Stimulated activated CD4-positive, alpha-beta T cell treated with anti-CD3 and anti-CD28 coated beads, Interleukin-4, amount 100 ng/mL, for 48 hours (primary cell): ENCODE measurements at places on chromosomes 1 and 21.

- no peak for DNase-seq
These were observed 42.9 kb downstream of the CRYAA start for GRCh38 chr21:43211760-43212115.

GRCh38 chr1:204334455-204334854 lies 25.3 kb downstream of the PLEKHA6 start:
- DNase-seq = no peak

DNA sequence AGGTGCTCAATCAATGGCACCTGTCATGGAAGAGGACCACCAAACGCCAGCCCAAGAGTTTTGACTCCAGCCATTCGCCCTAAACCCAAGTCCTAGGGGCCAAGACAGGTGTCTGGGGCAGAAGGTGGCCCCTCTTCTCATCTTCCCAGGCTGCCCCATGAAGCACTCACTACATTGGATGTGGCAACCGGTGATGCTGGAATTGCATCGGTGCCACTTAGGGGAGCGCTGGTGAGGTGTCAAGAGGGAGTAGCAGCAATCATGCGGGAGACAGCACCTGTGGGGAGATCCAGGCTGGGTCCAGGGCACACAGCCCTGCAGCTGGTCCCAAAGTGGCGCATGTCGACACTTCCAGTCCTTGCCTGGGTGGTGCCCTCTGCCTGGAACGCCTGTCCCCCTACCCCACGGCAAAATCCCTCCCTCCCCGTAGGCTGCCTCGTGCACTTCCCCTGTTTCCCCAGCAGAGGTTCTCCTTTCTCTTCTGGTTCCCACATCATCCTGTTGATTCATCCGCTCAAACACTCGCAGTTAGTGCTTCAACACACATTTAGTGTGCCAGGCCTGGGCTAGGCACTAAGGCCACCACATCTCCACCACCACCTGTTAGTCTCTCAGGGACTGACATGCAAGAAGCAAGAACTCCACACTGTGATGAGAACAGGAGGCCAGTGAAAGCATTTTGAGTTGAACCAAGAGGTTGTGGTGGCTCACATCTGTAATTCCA lies 18.5 kb downstream of the PLA2G2D start:
- DNase-seq = peak; percentile 13

DNA sequence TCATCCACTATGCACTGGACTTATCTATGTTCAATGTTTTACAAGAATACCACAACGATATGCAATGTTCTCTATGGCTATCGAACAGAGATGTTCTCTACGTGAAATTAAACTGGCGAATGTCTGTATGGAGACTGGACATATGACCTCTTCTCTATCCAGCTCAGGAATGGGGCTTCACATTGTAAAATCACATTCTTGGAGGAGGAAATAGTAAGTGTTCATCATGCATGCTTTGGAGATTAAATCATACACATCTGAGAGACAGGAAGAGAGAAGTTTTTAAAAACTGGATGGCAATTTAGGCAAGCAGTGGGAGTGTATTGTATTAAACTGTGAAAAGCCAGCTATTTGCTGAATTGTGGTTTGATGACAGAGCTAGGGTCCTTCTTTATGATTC lies 47.9 kb upstream of the RGL1 start:
- no peak for DNase-seq

GRCh38 chr1:175188936-175189335 lies 3.6 kb downstream of the KIAA0040 start:
- DNase-seq = peak; percentile 43

DNA sequence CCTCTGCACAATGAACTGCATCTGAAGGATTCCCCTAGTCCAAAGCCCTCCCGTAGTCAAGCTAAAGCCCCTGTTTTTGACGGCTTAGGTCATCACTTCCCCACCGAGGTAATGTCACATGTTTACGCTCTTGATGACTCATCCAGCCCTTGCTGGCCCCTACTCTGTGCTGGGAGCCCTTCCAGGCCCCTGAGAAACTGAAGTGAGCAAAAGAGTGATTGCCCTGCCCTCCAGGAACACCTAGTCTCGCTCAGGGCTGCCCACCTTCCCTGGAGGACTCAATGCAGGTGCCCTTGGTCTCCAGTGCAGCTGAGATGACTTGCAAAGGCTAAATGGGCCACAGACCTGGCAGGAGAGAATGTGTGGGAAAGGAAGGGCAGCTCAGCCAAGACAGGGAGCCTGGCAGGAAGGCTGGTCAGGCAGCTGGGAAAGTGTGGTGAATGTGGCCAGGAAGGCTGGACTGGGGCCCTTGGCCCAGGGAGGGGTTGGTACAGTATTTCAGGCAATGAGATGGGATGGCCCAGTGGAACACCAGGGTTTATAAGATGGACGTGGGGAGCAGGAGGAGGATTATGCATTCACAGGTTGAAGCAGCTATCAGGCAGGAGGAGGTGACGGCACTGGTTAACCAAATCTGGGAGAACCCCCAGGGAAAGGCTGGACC lies 345.6 kb downstream of the NPHP4 start:
- no peak for DNase-seq

GRCh38 chr1:246198115-246198816 lies 308.8 kb downstream of the SMYD3 start:
- DNase-seq = no peak

GRCh38 chr1:6239950-6240768 lies 3.8 kb upstream of the HES3 start:
- no peak for DNase-seq

DNA sequence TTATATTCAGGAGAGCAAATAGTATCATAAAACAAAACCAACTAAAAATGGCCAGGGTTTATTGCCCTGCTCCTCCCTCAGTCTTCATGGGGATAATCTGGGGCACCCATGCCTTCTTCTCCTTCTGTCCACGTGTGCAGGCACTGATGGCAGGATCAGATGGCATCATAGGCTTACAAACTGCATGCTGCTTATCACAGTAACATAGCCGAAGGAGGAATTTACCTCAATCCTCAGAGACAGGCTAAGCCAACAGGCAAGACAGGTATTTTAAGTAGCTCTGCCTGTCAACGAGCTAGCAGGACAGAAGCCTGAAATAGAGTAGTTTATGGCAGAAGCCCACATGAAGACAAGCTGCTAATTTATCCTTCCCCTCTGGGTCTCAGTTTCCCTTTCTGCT lies 9.4 kb downstream of the LAMB3 start:
- no peak for DNase-seq

DNA sequence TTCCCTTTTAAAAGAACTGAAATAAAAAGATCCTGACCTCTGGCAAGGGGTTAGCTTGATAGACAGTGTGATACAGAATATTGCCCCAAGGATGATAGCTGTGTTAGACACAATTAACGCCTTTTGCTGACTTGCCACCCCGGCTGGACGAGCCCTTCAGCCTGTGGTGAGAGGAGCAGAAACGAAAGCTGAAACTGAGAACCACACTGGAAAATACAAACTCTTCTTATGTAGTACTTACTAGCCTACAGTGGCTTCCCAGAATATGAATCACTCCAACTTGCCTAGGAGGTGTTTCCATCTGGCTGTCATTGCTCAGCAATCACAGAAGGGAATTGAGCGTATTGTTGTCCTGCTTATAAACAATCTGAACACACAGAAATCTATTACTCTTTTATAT lies 22.9 kb downstream of the SAMSN1 start:
- DNase-seq = no peak

DNA sequence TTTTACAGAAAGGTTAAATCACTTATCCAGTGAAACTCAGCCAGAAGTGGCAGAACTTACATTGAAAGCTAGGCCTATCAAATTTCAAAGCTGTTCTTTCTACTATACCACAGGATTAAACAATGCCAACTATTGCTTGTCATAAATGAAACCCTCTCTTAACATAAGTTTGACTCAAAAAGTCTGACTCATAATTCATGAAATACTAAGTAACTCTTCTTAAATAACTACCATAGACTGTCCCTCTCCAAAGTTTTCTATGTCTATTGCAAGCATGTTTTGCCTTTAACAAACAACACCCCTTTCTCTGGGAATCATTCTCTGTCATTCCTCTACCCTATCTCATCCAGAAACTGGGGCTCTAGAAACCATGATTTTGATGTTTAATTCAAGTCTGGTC lies 109.5 kb upstream of the UBE2U start:
- DNase-seq = no peak

- no peak for DNase-seq
These were observed 37.1 kb upstream of the GADD45A start for GRCh38 chr1:67647814-67648358.

GRCh38 chr1:218250492-218250891 lies 34.6 kb upstream of the RRP15 start:
- no peak for DNase-seq

- no peak for DNase-seq
These were observed 21.9 kb downstream of the GPR137B start for GRCh38 chr1:236164273-236164672.

GRCh38 chr1:199272139-199272544 lies 633.3 kb downstream of the PTPRC start:
- no peak for DNase-seq

GRCh38 chr1:89203166-89203565 lies 4.4 kb upstream of the GBP4 start:
- DNase-seq = no peak

GRCh38 chr21:41653243-41653953 lies 113.5 kb downstream of the RIPK4 start:
- DNase-seq = no peak

- DNase-seq = no peak
These were observed 116.8 kb upstream of the WNT4 start for GRCh38 chr1:22259551-22260282.

- DNase-seq = no peak
These were observed 23.7 kb downstream of the LRRC8B start for GRCh38 chr1:89548122-89548857.

DNA sequence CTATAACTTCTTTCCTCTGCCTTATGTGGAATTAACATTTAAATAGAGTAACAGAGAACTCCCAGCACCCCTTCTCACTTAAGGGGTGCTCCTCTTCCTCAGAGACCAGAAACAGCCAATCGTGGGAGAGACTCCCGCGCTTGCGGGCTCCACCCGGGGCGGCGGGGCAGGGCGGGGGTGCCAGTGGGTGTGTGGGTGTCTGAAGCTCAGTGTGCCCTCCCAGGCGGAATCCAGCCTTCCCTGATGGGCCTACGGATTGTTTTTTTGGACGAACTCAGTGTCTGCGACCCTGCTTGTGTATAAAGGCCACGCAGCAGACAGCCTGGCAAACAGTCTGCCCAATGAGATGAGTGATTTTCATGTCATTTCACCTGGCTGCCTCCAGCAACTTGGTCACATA lies 6.2 kb downstream of the RCC2 start:
- DNase-seq = no peak
